K562 (cell line): ENCODE measurements at places on chromosomes 7 and 10. TPM values are rescaled to one million over a fixed set of nuclear protein-coding genes. Genes with fewer than 3 reads are reported as not detected.

DNA sequence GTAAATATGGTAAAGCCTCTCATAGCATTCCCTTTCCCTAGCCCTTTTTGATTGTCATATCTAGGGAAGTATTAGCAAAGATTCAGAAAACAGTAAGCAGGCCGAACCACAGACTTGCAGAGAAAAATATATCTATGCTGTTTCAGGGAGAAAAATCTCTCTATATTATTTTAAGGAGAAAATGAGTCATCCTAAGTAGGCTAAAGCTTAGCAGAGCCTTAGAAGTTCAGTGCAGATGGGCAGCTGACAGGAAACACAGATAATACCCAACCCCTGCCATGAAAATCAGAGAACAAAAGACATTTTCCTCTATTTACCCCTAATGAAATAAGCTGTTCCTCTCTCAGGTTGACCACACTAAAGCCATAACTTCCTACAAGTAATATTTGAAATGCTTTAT is 16.5 kb downstream of the C1QL3 start:
- no peaks in the 10 kb centered on the region for H3K4me1 ChIP-seq
- H3K36me3 ChIP-seq: peaks cover 8% of the 10 kb centered on the region; the same call in 1 of the 3 replicates
- DNase-seq: no peak
- no peak overlapping the region for H3K27ac ChIP-seq

- H3K4me3 ChIP-seq: no peak overlapping the region
- no peak overlapping the region for H3K27ac ChIP-seq
- H3K4me1 ChIP-seq: no peaks in the 10 kb centered on the region
- DNase-seq: no peak
These were observed 45.4 kb downstream of the CTTNBP2 start for GRCh38 chr7:117827862-117828261.

- DNase-seq: no peak
- no peaks in the 10 kb centered on the region for H3K4me1 ChIP-seq
- H3K27ac ChIP-seq: no peak overlapping the region
These were observed 243.7 kb upstream of the SP8 start for GRCh38 chr7:21030237-21030871.

DNA sequence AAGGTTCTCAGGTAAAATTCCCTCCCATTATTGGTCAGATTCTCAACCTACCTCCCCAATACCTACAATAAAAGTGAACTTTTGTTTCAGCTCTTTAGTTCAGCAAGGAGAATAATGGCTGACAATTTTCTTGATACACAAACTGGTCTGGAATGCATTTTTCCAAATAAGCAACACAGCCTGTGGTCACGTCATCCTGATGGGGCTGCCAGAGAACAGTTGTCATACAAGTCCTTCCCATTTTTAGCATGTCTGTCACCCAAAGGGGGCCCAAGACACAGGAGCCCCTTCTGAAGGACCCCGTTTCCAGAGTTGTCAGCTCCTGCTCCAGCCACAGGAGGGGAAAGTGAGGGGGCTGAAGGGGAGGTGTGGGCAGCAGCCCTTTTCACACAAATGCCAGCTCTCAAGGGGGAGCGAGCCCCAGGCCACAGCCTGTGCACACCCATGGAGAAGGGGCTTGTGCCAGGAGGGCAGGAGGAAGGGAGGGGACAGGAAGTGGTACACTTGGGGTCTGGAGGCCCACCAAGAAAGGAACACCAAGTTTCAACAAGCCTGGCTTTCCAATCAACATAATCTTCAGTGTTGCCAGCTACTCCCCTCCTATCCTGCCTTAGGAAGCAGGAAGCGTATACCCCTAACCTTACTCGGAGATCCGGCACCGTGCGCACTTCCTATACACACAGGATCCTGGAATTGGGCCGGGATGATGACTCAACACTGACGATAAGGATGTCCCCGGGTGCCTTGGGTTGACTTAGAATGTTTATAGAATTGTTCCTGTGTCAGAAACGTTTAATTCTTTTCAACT is 43.4 kb upstream of the PDLIM1 start:
- H3K4me1 ChIP-seq: peaks cover 9% of the 10 kb centered on the region; the same call in 2 of the 3 replicates
- no peaks in the 10 kb centered on the region; the same call in 1 of the 2 replicates for H3K27me3 ChIP-seq
- H3K4me3 ChIP-seq: no peak overlapping the region
- peak; percentile 35 for DNase-seq
- no peaks in the 10 kb centered on the region; the same call in 2 of the 3 replicates for H3K36me3 ChIP-seq
- no peak overlapping the region for H3K27ac ChIP-seq

GRCh38 chr10:123573236-123574108 is 92.7 kb upstream of the GPR26 start:
- no peaks in the 10 kb centered on the region for H3K36me3 ChIP-seq
- H3K27me3 ChIP-seq: no peaks in the 10 kb centered on the region
- H3K4me3 ChIP-seq: no peak overlapping the region
- H3K27ac ChIP-seq: no peak overlapping the region
- no peaks in the 10 kb centered on the region for H3K4me1 ChIP-seq

DNA sequence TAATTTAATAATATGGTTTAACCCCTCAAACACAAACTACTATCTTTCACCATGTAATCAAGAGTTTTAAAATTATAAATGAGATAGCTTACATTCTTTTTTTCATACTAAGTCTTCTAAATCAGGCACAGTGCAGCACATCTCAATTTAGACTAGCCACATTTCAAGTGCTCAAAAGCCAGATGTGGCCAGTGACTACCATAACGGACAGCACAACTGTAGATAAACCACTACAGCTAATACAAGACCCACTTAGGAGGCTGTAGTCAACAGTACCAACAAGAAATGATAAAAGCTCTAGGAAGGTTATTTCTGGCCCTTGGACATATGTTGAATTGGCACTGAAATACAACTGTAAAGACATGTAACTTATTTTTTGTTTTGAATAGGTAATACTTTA is 65.3 kb downstream of the JAZF1 start:
- H3K27ac ChIP-seq: no peak overlapping the region
- no peak overlapping the region for H3K4me3 ChIP-seq
- H3K36me3 ChIP-seq: no peaks in the 10 kb centered on the region
- no peaks in the 10 kb centered on the region for H3K4me1 ChIP-seq

DNA sequence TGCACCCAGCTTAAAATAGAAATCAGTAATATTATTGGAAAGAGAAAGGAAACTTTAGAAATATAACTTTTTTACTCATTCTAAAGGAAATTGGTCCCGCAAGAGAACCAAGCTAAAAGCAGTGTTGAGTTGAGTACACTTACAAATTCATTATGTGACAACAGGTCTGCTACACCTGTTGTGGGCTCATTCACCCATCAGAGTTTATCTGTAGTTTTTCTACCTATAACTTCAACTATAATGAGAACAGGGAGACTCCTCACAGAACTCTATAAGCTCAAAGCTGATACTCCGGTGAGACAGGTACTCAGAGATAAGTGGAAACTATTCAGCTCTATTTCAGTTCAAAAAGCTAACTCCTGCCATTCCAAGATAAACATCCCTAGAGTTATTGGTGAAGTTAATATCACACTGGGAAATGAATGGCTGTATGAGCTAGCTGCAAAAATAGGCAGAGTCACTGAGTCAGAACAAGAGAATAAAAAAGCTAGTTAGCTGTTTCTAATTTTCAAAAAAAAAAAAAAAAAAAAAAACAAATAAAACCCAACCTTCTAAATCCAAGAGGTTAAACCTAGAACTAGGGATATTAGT is 121.3 kb downstream of the PPP1R3A start:
- H3K27ac ChIP-seq: no peak overlapping the region
- H3K4me3 ChIP-seq: no peak overlapping the region
- H3K27me3 ChIP-seq: no peaks in the 10 kb centered on the region
- H3K36me3 ChIP-seq: no peaks in the 10 kb centered on the region

GRCh38 chr7:100171087-100171681 is 2.8 kb upstream of the GAL3ST4 start:
- H3K27ac ChIP-seq: no peak overlapping the region
- DNase-seq: no peak
- H3K36me3 ChIP-seq: no peaks in the 10 kb centered on the region
- peaks cover 39% of the 10 kb centered on the region for H3K4me1 ChIP-seq
- H3K4me3 ChIP-seq: no peak overlapping the region
- H3K27me3 ChIP-seq: no peaks in the 10 kb centered on the region

DNA sequence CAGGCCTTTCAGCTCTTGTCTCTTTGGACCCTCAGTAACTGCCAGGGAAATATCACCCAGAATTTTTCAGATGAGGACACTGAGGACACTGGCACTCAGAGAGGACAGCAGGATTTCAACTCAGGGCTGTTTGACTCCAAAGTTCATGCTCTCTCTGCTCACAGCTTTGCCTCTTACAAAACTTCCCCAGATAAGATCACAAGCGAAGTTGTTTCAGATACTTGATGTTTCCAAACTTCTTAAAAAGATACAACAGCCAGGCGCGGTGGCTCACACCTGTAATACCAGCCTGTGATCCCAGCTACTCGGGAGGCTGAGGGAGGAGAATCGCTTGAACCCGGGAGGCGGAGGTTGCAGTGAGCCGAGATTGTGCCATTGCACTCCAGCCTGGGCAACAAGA is 32.4 kb upstream of the ZRANB1 start:
- peaks cover 25% of the 10 kb centered on the region for H3K4me1 ChIP-seq
- H3K27ac ChIP-seq: no peak overlapping the region
- no peak for DNase-seq

DNA sequence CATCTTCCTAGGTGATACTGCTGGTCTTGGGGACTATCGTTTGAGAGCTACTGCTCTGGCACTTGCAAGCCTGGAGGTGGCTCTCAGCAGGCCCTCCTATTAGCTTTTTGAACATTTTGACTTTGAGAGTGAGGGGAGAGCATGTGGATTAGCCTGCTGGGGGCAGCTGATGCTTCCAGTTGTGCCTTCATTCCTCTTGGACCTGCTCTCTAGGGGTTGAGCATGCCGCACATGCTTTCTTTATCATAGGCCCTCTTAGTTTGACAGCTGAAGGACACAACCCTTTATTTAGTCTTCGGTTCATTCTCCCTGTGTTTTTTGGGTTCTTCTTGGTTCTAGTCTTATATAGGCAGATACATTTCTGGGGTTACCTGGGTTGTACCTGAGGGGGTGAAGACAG is 132.1 kb downstream of the GALNT17 start:
- no peaks in the 10 kb centered on the region for H3K36me3 ChIP-seq
- no peaks in the 10 kb centered on the region for H3K4me1 ChIP-seq
- no peak overlapping the region for H3K4me3 ChIP-seq
- H3K27ac ChIP-seq: no peak overlapping the region

GRCh38 chr10:4059471-4060138 is 274.6 kb upstream of the KLF6 start:
- H3K36me3 ChIP-seq: no peaks in the 10 kb centered on the region
- no peaks in the 10 kb centered on the region for H3K27me3 ChIP-seq
- no peak for DNase-seq
- no peak overlapping the region for H3K4me3 ChIP-seq
- H3K4me1 ChIP-seq: no peaks in the 10 kb centered on the region
- no peak overlapping the region for H3K27ac ChIP-seq

- H3K27ac ChIP-seq: peak overlapping the region; percentile 91
- DNase-seq: peak; percentile 95
- peaks cover 47% of the 10 kb centered on the region for H3K4me1 ChIP-seq
- peak overlapping the region; percentile 86 for H3K4me3 ChIP-seq
These were observed 875 bp upstream of the DDIT4 start for GRCh38 chr10:72272689-72273409.

GRCh38 chr10:122019414-122019975 is 30.5 kb downstream of the TACC2 start:
- H3K27me3 ChIP-seq: peaks cover 25% of the 10 kb centered on the region
- no peaks in the 10 kb centered on the region for H3K4me1 ChIP-seq
- DNase-seq: no peak

DNA sequence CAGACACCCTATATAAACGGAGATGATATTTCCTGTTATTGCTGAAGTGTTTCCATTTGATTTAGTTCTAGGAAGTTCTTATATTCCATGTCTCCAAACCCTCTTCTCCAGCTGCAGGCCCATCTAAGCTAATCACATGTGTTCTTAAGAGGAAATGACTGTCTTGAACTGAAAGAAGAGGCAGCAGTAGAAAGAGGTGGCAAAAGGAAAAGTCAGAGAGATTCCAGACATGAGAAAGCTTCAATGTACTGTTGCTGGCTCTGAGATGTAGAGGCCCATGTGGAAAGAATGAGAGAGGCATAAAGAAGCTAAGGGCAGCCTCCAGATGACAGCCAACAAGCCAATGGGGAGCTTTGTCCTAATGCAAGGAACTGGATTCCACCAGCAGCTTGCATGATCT is 287.2 kb downstream of the GFRA1 start:
- H3K27ac ChIP-seq: no peak overlapping the region
- DNase-seq: no peak
- H3K36me3 ChIP-seq: no peaks in the 10 kb centered on the region
- H3K4me3 ChIP-seq: no peak overlapping the region

- no peak for DNase-seq
- no peaks in the 10 kb centered on the region for H3K27me3 ChIP-seq
- H3K4me1 ChIP-seq: peaks cover 3% of the 10 kb centered on the region
- H3K27ac ChIP-seq: no peak overlapping the region
These were observed 111.4 kb downstream of the INPP5A start for GRCh38 chr10:132648851-132649528.

DNA sequence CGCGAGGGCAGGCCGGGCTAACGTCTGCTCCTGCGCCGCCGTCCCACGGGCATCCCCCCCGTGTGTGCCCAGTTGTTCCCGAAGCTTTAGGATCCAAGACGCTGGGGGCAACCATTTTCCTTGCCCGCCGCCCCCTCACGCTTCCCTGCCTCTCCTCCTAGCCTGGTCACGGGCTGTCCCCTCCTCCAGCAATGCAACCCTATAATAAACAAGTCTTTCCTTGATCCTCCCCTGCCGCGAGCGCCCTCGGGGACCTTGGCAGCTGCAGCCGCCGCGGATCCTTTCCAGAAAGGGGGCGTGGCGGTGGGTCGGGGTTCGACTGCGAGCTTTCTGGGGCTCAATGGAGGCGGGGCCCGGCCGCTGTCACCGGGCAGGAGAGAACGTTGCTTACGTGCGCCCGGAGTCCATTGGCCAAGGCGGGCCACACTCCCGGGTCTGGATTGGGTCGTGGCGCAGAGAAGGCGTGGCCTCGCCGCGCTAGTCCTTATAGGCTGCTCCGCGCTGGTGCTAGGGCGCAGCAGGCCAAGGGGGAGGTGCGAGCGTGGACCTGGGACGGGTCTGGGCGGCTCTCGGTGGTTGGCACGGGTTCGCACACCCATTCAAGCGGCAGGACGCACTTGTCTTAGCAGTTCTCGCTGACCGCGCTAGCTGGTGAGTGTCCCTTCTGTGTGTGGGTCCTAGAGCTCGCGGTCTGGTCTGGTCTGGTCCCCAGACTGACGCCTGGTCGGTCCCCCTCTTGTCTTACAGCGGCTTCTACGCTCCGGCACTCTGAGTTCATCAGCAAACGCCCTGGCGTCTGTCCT is at the start of gene DDIT4:
Gene DDIT4 (plus strand): TSS at position 515 of the 803 bp plus-strand sequence. CDS start 293 bp downstream, outside the sequence.
- DNase-seq: peak; percentile 99
- H3K4me3 ChIP-seq: peak within 1 kb of the TSS; percentile 86
- H3K27ac ChIP-seq: peak within 1 kb of the TSS; percentile 91
- H3K27me3 ChIP-seq: no peaks in the 10 kb centered on the region
- H3K4me1 ChIP-seq: peaks cover 34% of the 10 kb centered on the region

The NPY4R gene
- polyA plus RNA-seq: not detected in 2 replicates

The DYNC1I1 gene
- polyA plus RNA-seq: 0.16 and 0.44 TPM in 2 replicates

The CFAP69 gene
- 1.5 and 5.1 TPM in 2 replicates for polyA plus RNA-seq

The WEE2 gene
- polyA plus RNA-seq: not detected in 2 replicates

The ABCB4 gene
- 0.34 and 0.72 TPM in 2 replicates for polyA plus RNA-seq

The CAMK2B gene
- polyA plus RNA-seq: 0.05 and 0.08 TPM in 2 replicates

The CCDC172 gene
- polyA plus RNA-seq: not detected in 2 replicates

The AKR1C3 gene
- polyA plus RNA-seq: 9.7 and 10.0 TPM in 2 replicates

The OR2A12 gene
- polyA plus RNA-seq: not detected in 2 replicates
